ENCODE measurements at places on chromosomes 11 and 22. TPM values are rescaled to one million over a fixed set of nuclear protein-coding genes. Genes with fewer than 3 reads are reported as not detected.

MMP10 gene
- not detected for total RNA-seq

PITPNM1 gene
- 34.5 TPM for total RNA-seq

CNIH2 gene
- 0.86 TPM for total RNA-seq

- no peak for DNase-seq
Measured at GRCh38 chr11:134853992-134854991, 442.2 kb upstream of the B3GAT1 start.

BEST1 gene
- 3.5 TPM for total RNA-seq

DNA sequence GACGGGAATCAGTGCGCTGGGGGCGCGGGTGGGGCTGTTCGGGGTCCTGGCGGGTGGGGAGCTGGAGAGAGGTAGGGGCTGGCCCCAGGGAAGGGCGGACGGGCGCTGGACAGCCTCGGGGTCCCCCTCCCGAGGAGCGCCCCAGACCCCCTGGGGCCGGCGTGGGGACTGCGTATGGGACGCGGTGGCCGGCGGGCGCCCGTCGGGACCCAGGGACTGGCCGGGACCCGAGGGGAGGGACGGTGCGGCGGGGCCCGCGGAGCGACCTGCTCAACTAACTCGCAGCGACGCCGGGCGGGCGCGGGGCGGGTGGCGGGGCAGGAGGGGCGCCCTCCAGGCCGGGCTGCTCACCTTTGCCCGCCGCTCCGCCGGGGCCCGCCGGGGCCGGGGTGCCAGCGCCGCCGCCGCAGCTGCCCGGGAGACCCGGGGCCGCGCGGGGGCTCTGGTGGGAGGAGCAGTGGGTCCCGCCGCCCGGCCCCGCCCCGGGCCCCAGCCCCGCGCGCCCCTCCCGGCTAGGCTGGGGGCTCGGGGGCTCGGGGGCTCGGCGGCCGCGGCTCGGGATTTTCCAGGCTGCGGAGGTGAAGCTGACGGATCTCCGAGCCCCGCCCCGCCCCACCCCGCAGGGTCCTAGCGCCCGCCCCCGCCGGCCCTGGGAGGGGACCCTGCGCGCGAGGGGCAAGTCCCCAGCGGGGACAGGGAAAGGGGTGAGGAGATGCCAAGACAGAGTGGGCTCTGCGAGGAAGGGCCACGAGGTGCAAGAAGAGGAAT is 12.3 kb downstream of the STARD10 start:
- DNase-seq: no peak
